Pons (tissue), 1 donor: ENCODE measurements at places on chromosomes 2 and 18.

- no peak for DNase-seq
Measured at GRCh38 chr18:36354989-36355388, 57.5 kb downstream of the FHOD3 start.

DNA sequence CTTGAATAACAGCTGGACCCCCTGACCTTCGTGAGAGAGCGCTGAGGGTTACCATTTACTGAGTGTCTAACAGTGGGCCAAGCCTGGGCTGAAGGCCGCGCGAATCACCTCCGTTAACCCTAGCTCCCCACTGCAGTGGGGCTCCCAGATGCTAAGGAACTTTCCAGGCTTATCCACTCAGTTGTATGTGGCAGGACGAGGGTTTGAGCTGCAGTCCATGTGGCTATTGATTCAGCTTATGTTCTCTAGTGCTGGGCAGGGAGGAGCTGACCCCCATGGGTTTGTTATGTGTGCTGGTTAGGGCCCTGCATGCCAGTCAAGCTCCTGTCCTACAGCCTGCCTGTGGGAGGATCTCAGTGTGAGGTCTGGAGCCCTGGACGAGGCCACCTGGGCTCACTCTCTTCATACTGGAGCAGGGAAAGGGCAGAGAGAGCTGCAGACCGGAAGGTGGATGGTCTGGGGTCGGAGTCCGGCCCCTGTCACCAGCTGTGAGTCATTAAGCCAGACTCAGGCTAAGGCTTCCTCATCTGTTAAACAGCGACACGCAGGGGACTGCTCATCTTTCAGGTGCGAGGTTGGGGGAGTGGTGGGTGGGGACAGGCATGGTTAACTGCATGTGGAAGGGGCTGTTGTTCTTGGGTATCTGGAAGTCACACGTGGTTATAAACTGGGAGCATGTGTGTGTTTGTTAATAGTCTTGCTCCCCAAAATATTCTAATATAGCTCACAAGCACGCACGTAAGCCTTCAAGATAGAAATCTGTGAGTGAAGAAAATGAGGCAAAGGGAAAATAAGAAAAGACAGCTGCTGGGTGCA lies 6.6 kb downstream of the PSD4 start:
- no peak for DNase-seq

- DNase-seq: no peak
Measured at GRCh38 chr2:84451579-84451978, 7.5 kb downstream of the SUCLG1 start.

DNA sequence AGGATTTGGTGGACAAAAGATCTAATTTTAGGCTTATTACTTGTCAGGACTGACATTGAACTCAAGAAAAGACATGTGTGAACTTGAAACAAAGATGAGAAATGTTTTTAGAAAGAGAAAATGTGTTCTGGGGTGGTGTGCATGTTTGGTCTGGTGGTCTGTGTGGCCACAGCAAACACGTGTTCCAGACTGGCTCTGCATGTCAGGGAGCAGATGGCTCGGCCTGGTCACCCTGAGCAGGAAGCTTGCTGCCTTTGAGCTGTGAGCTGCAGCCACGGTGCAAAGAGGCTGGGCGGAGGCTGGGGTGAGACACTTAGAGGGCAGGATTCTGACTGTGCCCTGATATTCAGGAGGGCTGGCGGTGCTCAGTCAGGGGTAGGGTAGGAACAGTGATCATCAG lies 186.1 kb downstream of the CTIF start:
- DNase-seq: no peak

- DNase-seq: no peak
Measured at GRCh38 chr2:84912984-84913383, 7.5 kb downstream of the TMSB10 start.

DNA sequence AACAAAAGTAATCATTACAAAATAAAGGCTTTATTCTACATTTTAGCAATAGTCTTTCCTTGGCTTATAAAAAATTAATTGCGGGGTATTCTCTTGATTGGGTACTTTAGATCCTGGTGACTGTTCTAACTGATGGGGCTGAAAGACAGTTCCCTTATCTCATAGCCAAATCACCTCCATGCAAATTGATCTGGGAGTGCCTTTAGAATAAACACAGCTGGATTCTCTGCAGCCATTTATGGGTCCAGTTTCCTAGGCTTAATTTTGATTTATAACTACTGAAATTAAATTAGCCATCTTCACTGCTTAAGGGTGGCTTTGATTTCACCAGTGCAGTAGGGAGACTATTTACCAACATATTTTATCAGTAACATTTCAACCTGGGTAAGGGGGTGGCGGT lies 337.1 kb downstream of the NRXN1 start:
- DNase-seq: no peak

DNA sequence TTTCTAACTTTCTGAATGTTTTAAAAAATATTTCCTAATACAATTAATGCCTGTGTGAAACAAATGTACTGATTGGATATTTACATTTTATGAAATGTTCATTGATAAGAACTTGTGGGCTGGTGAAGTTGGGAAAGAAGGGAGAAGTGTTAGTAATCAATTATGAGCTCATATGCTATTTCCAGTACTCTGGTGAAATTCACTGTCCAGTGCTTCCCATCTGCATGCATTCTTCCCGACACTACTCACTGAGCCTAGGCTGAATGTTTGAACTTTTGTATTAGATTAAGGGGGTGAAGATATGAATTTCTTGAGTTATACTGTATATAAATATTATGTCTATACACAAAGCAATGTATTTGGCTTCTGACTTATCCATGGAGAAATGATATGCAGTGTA lies 36.0 kb downstream of the SKA1 start:
- no peak for DNase-seq

DNA sequence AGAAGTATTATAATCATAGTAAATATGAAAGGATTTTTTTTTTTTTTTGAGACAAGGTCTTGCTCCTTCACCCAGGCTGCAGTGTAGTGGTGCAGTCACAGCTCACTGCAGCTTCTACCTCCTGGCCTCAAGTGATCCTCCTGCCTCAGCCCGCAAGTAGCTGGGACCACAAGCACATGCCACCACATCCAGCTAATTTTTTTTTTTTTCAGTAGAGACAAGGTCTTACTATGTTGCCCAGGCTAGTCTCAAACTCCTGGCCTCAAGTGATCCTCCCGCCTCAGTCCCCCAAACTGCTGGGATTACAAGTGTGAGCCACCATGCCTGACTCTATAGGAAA lies 301.6 kb upstream of the STON1 start:
- DNase-seq: no peak

DNA sequence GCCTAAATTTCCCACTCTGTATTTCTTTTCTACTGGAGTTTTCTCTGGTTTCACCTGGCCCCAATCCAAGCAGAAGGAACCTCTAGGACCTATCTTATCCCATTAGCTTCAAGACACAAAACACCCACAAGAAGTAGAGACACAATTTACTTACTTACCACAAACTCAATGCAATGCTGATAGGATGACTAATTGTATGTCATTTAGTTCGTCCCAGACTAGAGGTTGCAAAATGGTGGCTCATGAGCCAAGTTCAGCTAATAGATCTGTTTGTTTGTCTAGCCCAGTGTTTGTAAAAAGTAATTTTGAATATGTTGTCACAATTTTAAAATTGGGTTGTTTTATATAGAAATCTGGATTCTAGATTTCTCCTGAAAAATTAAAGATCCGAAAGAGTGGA lies 34.7 kb upstream of the ZSWIM2 start:
- DNase-seq: no peak

DNA sequence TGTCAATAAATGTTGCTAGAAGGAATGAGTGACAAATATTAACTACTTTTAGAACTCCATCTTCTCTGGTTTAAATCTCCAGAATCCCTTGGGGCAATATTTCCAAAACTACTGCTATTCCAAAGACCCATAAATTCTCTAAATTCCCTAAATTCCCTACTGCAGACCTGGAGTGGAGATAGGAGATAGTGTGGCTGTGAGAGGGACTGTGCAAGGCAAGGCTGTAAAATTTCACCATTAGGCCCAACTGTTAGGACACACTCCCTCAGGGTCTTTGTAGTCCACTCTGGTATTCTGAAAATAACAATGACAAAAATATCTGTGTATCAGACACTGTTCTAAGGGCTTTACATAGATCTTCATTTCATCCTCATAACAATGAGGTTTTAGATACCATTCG lies 67.9 kb downstream of the MYL12B start:
- DNase-seq: no peak

DNA sequence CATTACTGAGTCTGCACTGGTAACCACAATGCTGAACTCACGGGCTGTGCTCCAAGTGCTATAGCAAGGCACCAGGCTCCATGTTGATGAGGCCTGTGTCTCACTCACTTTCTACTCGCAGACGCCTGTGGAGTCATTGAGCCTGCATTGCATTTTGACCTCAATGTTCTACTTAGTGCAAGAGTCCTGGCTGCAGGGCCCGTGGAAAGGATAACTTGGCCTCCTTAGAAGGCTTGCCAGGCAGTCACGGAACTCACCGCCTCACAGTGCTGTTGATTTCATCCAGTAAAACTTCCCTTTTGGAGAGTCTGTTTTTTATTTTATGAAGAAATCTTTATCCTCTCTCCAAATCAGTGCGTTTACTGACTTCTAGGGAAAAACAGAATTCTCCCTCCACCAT lies 290.4 kb downstream of the RNF144A start:
- no peak for DNase-seq

DNA sequence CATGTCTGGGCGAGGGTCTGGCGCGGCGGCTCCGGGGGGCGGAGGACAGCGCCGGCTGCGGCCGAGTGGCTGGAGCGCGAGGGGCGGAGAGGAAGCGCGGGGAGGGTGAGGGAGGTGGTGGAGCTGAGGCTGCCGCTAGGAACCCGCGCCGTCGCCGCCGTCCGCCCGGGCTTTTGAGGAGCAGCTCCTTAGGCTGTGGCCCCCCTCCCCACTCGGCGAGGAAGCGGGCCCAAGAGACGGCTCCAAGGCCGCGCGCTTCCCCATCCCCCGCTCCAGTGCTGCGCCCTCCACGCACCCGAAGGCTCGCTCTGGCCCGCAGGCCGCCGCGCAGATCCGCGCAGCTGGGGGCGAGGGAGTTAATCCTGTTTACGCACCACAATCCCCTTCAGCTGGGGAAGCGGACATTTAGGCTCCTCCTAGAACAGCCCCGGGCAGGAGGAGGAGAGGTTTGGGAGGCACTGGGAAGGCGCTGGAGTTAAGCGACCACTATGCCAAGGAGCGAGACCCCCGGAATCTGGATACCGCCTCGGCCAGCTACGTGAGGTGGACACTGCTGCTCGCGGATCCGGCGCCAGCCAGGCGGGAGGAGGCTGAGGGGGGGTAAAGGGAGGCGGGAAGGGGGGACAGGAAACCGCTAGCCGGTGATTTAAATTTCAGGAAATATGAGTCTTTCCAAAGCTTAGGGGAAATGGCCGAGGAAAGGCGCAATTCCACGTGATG lies at the start of gene CNRIP1:
Gene CNRIP1 (minus strand): TSS at position 552 of the 720 bp plus-strand sequence. CDS start 549 bp downstream, at position 3.
- DNase-seq: peak; percentile 61

DNA sequence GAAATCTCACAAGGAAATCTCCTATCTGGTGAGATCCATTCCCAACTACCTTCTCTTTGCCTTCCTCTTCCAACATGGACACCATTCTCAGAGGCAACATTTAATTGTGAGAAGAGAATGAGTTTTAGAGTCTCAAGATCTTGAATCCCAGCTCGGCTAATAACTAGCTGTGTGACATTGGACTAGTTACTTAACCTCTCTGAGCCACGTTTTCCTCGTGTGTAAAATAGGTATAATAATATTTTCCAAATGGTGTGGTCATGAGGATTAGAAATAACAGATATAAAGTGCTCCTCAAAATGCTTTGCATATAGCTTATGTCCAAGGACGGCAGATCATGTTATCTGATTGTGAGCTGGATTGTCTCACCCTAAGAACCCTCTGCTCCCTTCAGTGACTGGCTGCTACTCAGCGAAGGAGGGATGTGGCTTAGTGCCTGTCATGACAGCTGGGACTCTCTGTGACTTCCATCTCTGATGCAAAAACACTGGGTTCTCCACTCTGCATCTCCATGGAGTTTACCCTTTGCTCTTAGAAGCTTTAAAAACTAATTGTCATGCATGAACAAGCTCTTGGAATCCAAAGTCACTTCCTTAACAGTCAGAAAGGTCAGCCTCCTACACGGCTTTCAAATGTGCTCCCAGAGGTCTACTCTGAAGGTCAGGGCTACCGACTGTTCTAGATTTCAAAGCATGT lies 38.4 kb upstream of the MRPL19 start:
- DNase-seq: peak; percentile 31

DNA sequence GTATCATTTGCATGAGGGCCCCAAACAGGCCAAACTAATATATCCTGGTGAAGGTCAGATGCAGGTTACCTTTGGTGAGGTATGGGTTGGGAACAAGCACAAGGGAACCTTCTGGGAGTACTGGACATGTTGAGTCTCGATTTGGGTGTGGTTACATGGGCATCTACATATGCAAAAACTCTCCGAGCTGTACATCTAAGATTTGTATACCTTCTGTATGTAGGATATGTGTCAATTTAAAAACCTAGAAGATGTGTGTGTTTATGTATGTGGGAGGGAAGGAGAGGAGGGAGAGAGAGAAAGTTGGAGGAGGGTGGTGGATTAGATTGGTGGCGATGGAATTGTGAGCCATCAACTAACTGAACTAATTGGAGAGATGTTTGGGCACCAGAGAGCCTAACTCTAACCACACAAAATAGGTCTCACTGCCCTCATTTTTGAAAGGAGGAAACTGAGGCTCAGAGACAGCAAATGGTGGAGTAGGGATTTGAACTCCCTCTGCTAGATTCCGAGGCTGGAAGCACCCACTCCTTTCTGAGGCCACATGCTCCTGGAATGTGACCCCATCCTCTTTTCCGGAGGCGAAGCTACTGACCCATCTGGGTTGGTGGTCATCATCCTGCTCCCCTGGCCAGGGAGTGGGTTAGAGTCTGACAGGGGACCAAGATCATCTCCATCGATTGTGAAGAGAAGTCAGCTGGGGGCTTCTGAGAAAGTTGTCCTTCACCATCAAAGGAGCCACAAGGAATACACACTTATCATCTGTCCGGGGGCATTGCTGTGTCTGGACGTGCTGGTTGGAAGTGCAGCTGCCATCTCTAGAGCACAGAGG lies 107.3 kb upstream of the MYCN start:
- no peak for DNase-seq

- DNase-seq: no peak
Measured at GRCh38 chr2:28591711-28592335, 96.0 kb downstream of the PLB1 start.

DNA sequence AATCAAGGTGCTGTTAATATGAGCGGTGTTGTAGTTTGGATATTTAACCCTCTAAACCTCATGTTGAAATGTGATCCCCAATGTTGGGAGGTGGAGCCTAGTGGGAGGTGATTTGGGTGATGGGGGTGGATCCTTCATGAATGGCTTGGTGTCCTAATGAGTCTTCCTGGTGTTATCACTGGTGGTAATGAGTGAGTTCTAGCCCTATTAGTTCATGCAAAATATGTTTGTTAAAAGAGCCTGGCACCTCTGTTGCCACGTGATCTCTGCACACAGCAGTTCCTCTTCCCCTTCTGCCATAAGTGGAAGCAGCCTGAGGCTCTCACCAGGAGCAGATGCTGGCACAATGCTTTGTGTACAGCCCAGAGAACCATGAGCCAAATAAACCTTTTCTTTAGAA lies 158.4 kb downstream of the FMNL2 start:
- DNase-seq: no peak
